HepG2 (cell line): ENCODE measurements at places on chromosomes 4 and X.
A peak's percentile ranks its signal among the peaks of the same experiment; 100 is the strongest.

GRCh38 chr4:183503497-183504063, 1.3 kb upstream of the ING2 start:
- no peaks in the 10 kb centered on the region for H3K27me3 ChIP-seq
- peak overlapping the region; percentile 91 for H3K27ac ChIP-seq
- H3K4me1 ChIP-seq: peaks cover 43% of the 10 kb centered on the region
- peak overlapping the region; percentile 84 for H3K4me3 ChIP-seq
- H3K36me3 ChIP-seq: no peaks in the 10 kb centered on the region

- H3K4me1 ChIP-seq: no peaks in the 10 kb centered on the region
- DNase-seq: peak; percentile 60
- no peak overlapping the region for H3K27ac ChIP-seq
- H3K36me3 ChIP-seq: no peaks in the 10 kb centered on the region
These were observed 118.0 kb upstream of the WDFY3 start for GRCh38 chr4:85084371-85085094.

DNA sequence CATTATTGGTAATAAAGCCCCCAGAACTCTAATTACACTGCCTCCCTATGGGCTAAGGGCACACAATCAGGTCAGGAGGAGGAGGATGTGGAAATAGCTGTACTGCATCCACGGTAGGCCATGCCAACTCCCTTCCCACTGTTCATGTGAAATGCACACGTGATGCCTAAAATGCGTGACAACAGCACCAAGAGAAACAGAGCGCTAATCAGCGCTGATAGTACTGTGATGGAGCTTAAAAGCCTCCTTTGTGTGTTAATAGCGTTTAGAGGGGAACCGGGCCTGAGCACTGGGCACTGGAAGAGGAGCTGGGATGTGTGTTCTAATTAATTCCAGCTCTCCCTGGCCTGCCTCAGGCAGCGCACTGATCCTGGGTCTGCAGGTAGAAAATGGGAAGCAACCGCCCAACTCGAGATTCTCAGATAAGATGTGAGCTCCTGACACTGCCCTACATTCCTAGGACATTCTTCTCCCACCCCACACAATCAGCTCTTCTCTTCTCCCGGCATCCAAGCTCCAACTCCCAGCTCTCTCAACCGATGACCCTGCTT, 12.9 kb downstream of the DCTD start:
- H3K4me3 ChIP-seq: no peak overlapping the region
- H3K27me3 ChIP-seq: no peaks in the 10 kb centered on the region
- DNase-seq: no peak
- no peak overlapping the region for H3K27ac ChIP-seq

GRCh38 chr4:34181891-34182290, 2062.4 kb downstream of the ARAP2 start:
- no peaks in the 10 kb centered on the region for H3K36me3 ChIP-seq
- no peaks in the 10 kb centered on the region; the same call in 1 of the 2 replicates for H3K27me3 ChIP-seq
- H3K4me1 ChIP-seq: no peaks in the 10 kb centered on the region

GRCh38 chr4:107866726-107867125, 42.0 kb downstream of the SGMS2 start:
- DNase-seq: no peak
- no peaks in the 10 kb centered on the region for H3K36me3 ChIP-seq
- no peaks in the 10 kb centered on the region for H3K27me3 ChIP-seq
- no peak overlapping the region for H3K4me3 ChIP-seq
- H3K4me1 ChIP-seq: peaks cover 19% of the 10 kb centered on the region

GRCh38 chrX:103170216-103170615, 44.7 kb upstream of the BEX4 start:
- no peak for DNase-seq
- no peak overlapping the region for H3K27ac ChIP-seq
- H3K36me3 ChIP-seq: no peaks in the 10 kb centered on the region
- no peaks in the 10 kb centered on the region for H3K4me1 ChIP-seq

GRCh38 chr4:157079441-157079840, 3.5 kb downstream of the GLRB start:
- no peak for DNase-seq
- H3K4me1 ChIP-seq: peaks cover 12% of the 10 kb centered on the region
- H3K27ac ChIP-seq: no peak overlapping the region
- H3K4me3 ChIP-seq: no peak overlapping the region
- H3K36me3 ChIP-seq: no peaks in the 10 kb centered on the region
